ENCODE measurements at places on chromosomes 3 and 15.

DNA sequence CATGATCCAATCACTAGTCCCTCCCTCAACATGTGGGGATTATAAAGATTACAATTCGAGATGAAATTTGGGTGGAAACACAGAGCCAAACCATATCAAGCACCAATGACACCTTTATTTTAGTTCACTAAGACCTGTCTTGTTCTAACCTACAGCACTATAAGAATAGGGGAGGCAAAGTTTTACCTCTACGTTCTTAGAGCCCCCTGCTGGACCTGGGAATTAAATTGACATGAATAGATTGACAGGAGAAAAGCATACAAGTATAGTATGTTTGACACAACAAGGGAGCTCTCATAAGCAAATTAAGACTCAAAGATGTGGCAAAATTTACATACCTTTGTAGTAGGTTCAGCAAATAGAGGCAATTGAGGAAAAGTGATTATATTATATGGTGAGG lies 974.4 kb upstream of the ALCAM start:
- no peak for DNase-seq

DNA sequence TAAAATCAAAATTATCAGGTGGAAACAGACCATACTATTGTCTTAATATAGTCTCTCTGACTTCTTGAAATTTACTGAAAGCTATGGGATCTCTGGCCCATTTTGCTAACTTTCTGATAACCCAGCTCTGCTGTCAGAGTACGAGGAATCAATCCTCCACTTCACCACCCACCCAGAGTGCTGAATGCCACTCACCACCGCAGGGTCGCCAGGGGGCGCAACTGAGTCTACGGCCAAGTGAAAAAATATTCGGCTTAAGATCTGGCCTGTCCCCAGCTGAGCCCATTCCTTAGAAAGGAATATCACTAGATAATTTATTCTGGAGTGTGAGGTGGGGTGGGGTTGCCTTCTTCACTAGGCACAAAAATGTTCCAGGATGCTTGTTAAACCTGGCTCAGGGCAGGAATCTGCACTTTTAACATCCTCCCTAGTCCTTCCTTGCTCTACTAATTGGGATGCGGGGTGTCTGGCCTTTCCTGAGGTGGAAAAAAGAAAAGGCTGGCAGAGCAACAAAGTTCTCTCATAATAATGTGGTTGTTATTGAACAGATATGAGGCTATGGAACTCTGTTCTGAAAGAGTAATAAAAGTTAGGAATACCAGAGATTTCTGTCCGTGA lies 520.6 kb downstream of the MFSD1 start:
- no peak for DNase-seq

DNA sequence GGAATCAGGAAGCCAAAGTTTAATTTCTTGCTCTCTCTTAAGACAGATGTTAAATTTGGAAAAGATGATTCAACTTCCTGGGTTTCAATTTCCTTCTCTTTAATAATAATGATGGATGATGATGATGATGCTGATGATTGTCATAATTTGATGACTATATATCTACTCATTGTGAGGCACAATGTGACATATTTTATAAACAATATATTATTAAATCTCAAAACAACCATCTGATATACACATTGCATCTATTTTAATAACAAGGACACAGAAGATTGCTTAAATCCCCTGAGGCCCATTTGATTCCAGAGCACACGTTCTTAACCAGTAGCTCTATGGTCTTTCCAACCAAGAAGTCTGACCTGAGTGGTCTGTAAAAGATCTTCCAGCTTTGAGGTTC lies 124.0 kb downstream of the CNTN6 start:
- no peak for DNase-seq

DNA sequence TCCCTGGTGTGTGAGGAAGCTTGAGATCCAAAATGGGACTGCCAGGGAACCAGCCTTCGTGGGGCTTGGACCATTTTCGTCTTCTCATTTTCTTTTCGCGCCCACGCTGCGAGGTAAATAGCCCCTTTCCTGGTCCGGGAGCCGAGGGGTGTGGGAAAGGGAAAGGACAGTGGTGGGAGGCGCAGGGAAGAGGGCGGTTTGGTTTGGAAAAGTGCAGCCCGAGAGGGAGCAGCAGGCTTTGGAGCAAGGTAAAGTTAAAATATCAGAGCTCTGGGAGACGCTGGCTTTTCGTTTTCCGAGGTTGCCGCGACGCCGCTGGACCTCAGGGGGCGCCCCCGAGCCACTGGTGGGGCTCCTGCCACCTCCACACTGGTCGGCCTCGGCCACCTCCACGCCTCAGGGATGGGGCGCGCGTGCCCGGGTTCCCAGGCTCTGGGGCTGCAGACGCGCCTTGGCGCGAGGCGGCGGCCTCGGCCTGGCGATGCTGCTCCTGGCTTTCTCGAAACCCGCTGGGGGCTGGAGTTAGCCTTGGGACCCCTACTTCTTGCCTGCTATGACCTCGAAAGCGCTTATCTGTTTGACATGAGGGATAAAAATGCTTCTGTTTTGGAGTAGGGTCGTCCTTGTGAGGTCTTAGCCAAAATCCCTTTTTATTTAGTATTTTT lies 3.2 kb downstream of the PTPRG start:
- no peak for DNase-seq

GRCh38 chr3:135917076-135917475 lies 48.5 kb upstream of the PPP2R3A start:
- DNase-seq = no peak

DNA sequence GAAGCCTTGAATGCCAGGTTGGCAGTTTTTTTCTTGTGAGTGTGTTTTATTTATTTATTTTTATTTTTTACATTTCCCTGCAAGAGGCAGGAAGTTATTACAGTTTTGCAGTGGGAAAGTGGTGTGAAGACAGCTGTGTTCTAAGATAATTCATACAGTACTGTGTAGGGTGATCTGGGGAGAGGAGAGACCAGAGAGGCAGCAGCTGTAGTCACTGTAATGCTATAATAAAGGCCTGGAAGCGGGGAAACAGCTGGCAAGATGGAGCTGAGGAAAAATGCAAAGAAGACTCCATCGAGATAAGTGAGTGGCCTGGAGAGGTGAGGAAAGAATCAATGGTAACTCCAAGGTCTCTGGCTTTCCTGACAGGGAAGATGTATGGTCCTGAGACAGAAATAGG lies 23.1 kb downstream of the CNTN3 start:
- DNase-seq = no peak

- no peak for DNase-seq
Measured at GRCh38 chr15:80003171-80003570, 32.2 kb upstream of the BCL2A1 start.

- no peak for DNase-seq
Measured at GRCh38 chr15:90782442-90782841, 65.3 kb downstream of the BLM start.

GRCh38 chr3:152386208-152386607 lies 117.5 kb downstream of the MBNL1 start:
- no peak for DNase-seq

- DNase-seq = no peak
Measured at GRCh38 chr3:59963676-59964075, 913.9 kb upstream of the CFAP20DC start.

GRCh38 chr3:51471775-51472652 lies 27.8 kb downstream of the DCAF1 start:
- DNase-seq = no peak

- no peak for DNase-seq
Measured at GRCh38 chr15:101022876-101023275, 103.7 kb downstream of the LRRK1 start.

DNA sequence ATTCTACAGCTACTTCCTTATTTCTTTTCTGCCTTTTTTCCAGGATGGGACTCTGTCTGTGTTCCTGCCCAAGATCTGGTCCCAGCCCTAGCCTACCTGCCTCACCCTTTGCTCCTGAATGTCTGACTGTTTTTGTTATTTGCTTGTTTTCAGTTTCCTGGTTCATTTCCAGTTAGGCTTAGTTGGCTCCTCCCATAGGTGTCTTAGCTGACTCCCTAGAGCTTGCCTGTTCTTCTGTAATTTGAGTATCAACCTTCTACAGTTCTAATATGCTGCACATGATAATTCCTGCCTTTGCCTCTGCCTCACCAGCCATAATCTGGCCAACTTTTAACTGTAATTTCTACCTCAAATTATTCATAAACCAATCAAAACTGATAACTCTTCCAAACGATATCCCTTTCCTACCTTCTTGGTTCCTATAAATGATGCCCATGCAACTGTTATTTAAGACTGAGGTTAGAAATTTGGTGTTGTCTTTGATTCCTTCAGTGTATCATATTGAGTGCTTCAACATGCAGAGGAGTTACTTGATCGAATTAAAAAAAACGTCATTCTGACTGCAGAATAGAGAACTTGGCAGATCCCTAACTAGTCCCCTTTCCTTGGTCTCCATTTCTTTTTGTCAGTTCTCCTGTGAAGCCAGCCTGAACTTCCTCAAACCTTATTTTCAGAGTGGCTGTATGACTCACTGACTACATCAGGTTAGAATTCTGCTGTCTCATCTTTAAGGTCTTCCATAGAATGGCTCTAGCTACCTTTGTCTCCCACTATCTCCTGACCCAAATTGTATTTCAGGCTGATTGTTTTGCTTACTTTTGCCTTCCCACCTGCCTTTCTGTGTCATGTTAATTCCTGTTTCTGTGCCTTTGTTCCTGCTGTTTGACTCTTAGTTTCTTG lies 8.4 kb downstream of the GOLM2 start:
- DNase-seq = no peak

DNA sequence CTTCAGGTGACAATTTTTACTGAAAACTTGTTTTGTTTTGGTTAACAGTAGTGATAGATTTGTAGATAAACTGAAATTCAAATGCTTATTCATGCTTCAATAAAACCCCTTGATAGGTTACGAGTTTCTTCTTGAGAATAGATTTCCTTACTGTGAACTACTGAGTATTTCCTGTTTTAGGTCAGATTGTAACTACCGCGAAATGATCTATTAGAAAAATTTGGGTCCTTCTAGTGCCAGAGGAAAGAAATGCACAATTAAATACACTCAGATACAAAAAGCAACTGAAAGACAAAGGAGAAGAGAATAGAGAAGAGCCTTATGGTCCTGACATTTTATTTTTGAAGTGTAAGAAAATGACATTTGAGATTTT lies 251.7 kb upstream of the TBL1XR1 start:
- no peak for DNase-seq

- no peak for DNase-seq
Measured at GRCh38 chr15:90201944-90202375, 830 bp downstream of the SEMA4B start.

- no peak for DNase-seq
Measured at GRCh38 chr3:43309372-43310305, 23.3 kb downstream of the SNRK start.

GRCh38 chr15:50506121-50506520 lies 40.3 kb downstream of the USP50 start:
- no peak for DNase-seq

DNA sequence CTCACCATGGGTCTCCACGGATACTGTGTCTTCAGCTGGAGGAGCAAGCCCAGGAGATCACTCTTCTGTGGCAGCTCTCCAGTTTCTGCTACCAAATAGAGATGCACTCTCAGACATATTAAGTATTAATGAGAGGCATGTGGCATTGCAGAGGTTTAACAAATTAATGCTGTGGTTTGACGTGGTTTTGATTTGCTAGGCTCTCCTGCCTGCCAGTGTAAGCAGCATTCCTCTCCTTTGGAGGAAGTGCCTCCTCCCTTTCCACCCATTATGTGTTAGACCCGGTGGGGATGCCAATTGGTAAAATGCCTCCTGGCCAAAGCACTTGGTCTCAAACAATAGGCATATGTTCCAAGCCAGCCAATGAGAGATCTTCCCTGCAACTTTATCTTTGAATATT lies 124.8 kb downstream of the MYLK start:
- DNase-seq = no peak

GRCh38 chr3:20516311-20516710 lies 330.3 kb upstream of the SGO1 start:
- no peak for DNase-seq

- DNase-seq = no peak
Measured at GRCh38 chr15:67176195-67176971, 78.1 kb downstream of the AAGAB start.

- no peak for DNase-seq
Measured at GRCh38 chr15:37679627-37680026, 254.8 kb upstream of the TMCO5A start.

GRCh38 chr3:42056840-42057239 lies 34.3 kb upstream of the TRAK1 start:
- no peak for DNase-seq

DNA sequence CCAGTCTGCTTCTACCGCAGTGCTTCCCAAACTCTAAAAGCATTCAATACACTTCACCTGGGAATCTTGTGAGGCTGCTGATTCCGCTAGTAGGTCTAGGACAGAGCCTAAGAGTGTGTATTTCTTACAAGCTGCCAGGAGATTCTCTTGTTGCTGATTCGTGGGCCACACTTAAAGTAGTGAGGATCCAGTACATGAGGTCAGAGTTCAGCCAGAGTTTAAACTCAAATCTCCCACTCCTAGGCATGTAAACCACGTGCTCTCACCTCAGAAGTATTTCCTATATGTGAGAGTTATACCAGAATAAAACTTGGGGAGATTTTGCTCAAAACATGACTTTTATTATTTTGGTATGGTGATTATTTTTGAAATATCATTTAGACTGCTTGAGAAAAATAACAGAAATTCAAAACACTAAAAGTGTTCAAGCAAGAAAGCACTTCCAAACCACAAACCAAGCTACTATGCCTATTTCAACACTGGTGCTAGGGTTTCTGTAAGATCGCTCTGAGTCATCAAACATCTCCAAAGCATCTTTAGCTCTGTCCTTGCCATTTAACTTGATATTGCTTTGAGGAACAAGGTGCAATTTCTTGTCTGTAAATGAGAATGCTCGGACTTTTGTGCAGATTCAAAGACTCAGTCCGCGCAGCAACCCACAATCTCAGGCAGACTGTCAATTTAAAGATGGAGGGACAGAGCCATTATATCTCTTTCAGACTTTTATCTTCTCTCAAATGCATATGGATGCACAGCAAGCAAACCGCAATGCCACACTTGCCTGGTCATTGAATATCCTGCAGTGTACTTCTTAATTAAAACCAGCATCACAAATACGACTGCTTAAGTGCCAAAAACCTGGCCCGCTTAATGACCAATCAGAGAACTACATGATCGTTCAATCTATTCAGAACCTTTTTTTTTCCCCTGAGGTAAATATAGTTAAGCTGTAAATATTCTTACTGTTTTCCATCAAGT lies 59.8 kb downstream of the AGTR1 start:
- no peak for DNase-seq

DNA sequence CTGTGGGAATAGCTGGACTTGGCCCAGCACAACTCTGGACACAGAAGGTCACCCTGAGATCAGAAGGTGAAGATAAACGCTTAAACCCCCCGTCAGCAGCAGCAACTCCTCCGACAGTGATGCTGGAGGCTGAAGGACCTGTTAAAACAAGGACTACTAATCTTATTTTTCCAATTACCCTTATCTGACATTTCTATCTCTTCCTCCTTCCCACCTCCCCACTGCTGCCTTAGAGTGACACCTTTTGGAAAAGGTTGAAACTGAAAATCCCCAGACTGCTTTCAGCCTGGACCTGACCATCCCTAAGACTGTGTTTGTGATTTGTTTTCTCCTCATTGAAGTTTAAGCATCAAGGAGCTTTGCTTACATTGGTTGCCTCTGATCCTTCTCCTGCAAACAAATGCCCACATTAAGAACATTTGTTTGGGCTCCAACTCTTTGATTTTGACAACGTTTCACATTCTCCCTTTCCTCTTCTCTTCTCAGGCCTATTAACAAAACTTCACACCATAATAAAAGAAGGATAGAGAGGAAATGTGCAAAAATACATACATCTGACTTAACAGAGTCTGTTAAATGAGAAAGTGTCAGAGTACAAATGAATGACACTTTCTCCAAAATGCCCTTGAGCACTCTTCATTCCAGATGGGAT lies 410.6 kb upstream of the WNT5A start:
- DNase-seq = no peak

- no peak for DNase-seq
Measured at GRCh38 chr3:118729546-118729945, 305.1 kb downstream of the IGSF11 start.

Data from NCI-H1930 (cell line).